ENCODE measurements at places on chromosomes 2 and 18. TPM values are rescaled to one million over a fixed set of nuclear protein-coding genes. Genes with fewer than 3 reads are reported as not detected.
A peak's percentile ranks its signal among the peaks of the same experiment; 100 is the strongest.

The MC5R gene
- total RNA-seq = not detected

The PID1 gene
- total RNA-seq = not detected

DNA sequence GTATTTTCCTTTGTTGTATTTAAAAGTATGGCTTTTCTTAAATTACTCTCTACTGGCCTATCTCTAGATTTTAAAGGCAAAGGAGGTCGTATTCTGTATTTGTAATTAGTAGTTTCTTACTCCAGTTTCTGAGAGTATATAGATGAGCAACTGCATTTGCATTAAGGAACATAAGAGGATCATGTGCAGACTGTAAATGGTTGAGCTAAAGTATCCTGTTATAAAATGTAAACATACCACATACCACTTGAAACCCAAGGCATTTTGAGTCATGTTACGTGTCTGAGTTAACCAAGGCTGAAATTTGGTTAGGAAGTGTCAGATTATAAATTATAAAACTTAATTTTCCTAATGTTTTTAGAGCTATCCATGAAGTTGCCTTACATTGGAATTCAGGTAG, 76.3 kb downstream of the GPD2 start:
- no peak for DNase-seq

- DNase-seq = no peak
These were observed 840.3 kb upstream of the ZEB2 start for GRCh38 chr2:145360129-145360790.

- no peak for DNase-seq
These were observed 180.8 kb downstream of the SLC8A1 start for GRCh38 chr2:40271094-40271493.

- DNase-seq = peak; percentile 50
These were observed 10.0 kb downstream of the HK2 start for GRCh38 chr2:74843899-74844298.

The ARL6IP6 gene
- 31.7 TPM for total RNA-seq

The CAPN14 gene
- total RNA-seq = 0.20 TPM

- no peak for DNase-seq
These were observed 726 bp downstream of the C2orf69 start for GRCh38 chr2:199911877-199912161.

DNA sequence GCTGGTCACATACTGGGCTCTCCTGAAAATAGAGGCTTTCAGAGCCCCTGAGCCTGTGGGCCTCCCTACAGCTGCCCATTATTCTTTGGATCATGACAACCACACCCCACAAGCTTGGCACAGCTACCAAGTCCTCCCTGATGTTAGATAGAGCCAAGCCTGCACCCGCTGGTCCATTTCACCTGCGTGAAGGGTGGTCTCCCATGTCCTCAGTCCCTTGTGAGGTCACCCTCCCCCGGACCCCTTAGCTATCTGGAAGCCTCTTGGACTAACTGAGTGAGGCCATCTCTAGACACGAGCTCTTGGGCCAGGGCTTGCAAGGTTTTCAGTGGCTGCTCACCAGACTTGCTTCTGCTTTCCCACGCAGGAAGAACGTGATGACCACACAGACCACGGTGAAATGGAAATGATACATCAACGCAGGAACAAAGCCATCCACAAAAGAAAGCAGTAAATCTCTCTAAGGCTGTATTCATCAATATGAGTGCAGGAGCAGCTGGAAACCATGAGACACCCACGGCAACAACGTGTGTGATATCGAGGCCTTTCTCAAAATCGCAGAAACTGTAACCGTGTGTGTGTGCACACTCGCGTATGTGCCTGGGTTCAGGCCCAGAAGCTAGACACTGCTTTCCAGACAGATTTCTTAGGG, 10.1 kb upstream of the MAL start:
- DNase-seq = no peak

GRCh38 chr2:236546561-236547002, 23.0 kb upstream of the ACKR3 start:
- DNase-seq = peak; percentile 37

GRCh38 chr18:55523001-55523400, 65.0 kb downstream of the TCF4 start:
- no peak for DNase-seq

DNA sequence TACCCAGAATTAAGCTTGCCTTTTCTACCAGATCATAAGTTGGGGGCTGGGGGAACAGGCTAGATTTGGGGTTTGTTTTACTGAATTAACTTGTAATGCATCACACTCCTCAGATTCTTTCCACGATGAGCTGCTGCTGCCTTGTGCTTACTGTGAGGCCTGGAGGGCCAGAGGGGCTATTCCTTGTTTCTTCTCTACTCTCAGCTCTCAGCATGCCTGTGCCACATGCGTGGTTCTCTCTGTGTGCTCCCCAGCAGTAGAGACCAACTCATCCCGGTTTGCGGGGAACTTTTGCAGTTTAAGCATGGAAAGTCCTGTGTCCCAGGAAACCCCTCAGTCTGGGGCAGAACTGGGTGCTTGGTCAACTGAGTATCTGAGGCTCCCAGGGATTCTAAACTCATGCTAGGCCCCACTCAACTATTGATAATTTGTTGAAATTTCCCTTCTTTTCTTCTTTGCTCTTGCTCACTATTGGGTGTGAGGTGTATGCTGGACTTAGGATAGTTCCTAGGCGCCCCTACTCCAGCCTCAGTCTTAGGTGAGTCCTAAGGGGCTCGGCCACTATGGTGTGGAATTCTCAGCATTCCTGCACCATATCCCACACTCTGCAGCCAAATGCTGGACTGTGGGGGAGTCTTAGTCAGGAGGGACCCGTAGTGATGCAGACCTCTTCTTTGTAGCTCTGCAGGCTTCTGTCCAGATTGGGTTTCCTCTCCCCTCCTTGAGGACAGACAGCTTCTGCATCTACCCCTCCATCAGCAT, 63.1 kb downstream of the SRD5A2 start:
- DNase-seq = no peak

- DNase-seq = peak; percentile 49
These were observed 815 bp downstream of the GMCL1 start for GRCh38 chr2:69830045-69830905.

DNA sequence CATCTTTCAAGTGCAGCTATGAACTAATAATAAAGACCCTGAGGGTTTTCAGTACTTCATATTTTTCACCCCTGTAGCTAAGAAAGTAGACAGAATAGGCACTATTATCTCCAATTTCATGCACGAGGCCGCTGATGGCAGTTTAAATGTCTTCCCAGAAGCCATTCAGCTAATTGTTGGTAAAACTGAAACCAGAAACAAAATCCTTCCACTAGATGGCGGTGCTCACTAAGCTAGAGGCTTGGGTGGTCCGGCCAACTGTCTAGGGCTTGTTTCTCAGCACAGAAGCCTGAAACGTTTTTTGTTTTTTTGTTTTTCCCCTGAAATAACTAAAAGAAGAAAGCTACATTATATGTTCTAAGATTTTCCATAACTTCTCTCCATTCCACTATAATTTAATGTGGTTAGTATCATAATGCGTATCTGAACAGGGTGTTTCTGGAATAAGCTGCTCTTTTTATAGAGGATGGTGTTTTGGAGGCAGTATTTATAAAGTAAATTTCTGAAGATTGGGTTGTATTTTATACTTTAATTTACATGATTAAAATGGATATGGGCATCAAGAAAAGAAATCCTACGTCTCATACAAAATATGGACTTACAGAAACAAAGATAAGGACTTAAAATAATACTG, 159.4 kb downstream of the PIK3C3 start:
- DNase-seq = peak; percentile 38

GRCh38 chr2:118835746-118836410, 11.6 kb downstream of the EN1 start:
- no peak for DNase-seq

The TMEM247 gene
- total RNA-seq = not detected

- DNase-seq = no peak
These were observed 79.6 kb downstream of the MBP start for GRCh38 chr18:77052983-77053309.

The RHBDD1 gene
- total RNA-seq = 48.0 TPM

The CPO gene
- total RNA-seq = not detected

The FN1 gene
- 2.7 TPM for total RNA-seq

GRCh38 chr2:164780611-164781178, 60.9 kb downstream of the COBLL1 start:
- DNase-seq = no peak

The SERPINB13 gene
- total RNA-seq = not detected

GRCh38 chr2:234491281-234491680, 5.6 kb downstream of the ARL4C start:
- no peak for DNase-seq

- DNase-seq = no peak
These were observed 1.6 kb downstream of the IL1R1 start for GRCh38 chr2:102144128-102144527.

The CYP20A1 gene
- total RNA-seq = 23.1 TPM

The GREB1L gene
- total RNA-seq = not detected

The PRKAG3 gene
- total RNA-seq = not detected

DNA sequence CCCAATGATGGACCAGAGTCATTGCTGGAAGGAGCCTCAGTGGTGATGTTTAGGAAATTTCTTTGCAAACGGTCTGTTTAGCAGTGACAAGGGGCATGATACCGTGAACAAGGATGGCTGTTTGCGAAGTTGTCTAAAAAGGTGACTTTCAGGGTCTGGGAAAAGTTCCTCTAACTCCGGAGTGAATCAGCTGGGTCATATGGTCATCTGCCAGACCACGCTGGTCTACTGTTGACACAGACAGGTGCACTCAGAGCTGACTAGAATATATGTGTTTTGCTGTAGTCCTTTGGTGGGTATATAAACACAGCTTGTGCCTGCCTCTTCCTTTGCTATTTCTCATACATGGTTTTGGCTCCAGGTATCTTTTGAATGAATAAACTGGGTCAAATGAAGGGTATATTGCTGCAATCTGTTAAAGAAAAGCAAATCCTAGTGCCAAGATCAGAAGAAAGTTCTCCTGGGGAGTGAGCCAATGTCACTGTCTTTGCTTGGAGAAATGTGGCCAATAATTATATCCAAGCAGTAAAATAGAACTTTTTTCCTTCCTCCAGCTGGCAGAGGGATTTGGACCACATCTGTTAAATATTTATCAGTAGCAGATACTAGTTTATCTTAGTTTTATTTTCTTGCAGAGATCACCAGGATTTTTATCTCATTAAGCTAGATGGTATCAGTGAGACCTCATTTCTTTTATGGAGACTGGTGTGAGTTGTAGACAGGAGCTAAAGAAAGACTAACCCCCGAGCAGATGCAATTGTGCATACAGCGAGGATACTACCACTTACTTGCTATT, 286.0 kb downstream of the TRIB2 start:
- no peak for DNase-seq

The KRTCAP3 gene
- 3.5 TPM for total RNA-seq

The TEKT4 gene
- total RNA-seq = 0.27 TPM

- DNase-seq = no peak
These were observed 113.4 kb downstream of the CAPN13 start for GRCh38 chr2:30693821-30694281.

DNA sequence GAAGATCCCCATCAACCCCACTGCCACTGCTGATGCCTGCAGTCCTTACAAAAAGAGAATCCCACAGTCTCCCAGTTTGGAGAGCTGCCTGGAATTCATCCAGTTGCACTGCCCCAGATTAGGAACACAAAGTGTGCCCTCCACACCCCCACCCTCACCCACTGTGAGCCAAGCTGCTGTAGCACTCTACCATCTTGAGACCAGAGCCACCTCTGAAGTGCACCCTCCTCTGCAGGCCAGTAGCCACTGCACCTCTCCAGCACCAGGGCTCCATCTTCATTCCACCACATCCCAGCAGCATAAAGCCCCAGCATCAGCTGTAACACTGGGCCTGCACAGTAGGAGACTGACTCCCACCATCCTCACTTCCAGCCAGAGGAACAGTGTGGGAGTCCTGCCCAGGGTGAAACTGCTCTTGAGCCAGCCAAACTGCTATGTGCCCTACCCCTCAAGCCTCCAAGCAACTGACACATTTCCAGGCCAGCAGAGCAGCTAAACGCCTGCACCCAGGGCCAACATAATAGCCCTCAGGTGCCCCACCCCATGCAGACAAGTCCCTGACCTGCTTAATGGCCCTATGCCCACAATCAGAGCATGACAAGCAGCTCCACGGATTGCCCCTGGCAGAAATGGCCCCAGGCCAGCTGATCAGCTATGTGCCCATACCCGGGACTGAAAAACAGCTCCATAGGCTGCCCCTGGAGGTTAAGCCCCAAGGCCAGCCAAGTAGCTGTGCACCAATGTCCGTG, 206.0 kb downstream of the ATAD2B start:
- DNase-seq = no peak

The MYO5B gene
- 0.12 TPM for total RNA-seq

DNA sequence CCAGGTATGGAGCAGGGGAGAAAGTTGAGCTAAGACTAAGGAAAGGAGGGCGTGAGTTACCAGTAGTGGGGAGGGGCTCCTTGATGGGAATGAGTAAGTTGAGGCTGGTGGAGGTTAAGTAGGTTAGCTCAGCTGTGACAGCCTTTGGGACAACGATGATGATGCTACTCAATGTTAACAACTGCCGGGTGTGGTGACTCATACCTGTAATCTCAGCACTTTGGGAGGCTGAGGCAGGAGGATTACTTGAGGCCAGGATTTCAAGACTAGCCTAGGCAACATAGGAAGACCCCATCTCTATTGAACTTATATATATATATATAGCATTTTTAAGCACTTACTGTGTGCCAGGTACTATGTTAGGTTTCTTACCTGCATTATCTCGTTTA, 48.4 kb downstream of the HK2 start:
- DNase-seq = no peak

DNA sequence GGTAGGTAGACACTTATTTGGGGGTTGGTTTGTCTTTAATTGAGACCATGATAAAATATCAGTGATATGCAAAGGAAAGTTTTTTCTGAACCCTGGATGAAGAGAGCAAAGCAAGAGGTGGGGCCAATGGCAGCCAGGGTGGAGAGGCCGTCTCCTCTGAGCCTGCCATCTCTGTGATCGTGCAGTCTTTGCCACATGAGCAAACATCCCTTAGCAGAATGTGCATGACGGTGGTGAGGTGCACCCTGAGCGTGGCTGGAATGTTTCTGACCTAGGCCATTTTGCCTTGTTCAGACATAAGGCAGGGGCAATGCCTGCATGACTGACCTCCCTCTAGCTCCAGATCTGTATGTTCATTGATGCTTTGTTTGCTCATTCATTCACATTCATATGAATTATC, 6.0 kb downstream of the NCK2 start:
- no peak for DNase-seq

DNA sequence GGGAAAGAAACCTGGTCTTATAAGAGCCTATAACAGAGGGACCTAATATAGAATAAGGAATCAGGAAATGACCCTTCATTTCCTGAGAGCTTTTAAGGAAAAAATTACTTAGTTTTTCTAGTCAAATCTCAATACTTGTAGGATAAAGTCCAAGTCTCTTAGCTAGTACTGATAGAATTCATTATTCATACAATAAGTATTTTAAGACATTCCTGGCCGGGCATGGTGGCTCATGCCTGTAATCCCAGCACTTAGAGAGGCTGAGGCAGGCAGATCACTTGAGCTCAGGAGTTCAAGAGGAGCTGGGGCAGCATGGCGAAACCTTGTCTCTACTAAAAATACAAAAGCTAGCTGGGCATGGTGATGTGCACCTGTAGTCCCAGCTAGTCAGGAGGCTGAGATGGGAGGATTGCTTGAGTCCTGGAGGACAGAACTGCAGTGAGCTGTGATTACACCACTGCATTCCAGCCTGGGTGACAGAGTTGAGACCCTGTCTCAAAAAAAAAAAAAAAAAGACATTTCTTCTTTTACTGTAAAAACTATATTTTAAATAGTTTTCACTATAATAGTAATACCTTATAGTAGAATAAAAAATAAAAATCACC, 3.2 kb downstream of the RAB3GAP1 start:
- no peak for DNase-seq

GRCh38 chr2:181178823-181179412, 198.5 kb downstream of the UBE2E3 start:
- DNase-seq = no peak

GRCh38 chr2:125644257-125644656, 1011.7 kb upstream of the GYPC start:
- DNase-seq = no peak
